Activated naive CD4-positive, alpha-beta T cell treated with anti-CD3 and anti-CD28 coated beads, Interleukin-2, amount 10 ng/mL, durations not matched to agents 5 hours and 36 hours (primary cell): ENCODE measurements at places on chromosomes 7 and 10. TPM values are rescaled to one million over a fixed set of nuclear protein-coding genes. Genes with fewer than 3 reads are reported as not detected.

The WNT8B gene
- 0.24 TPM for total RNA-seq

The NACAD gene
- total RNA-seq = not detected

The CYP3A5 gene
- not detected for total RNA-seq

The ARHGAP22 gene
- not detected for total RNA-seq

The HPSE2 gene
- total RNA-seq = not detected

The FAM25C gene
- not detected for total RNA-seq
